Substantia nigra (tissue), 51 donors: ENCODE measurements at places on chromosomes 2 and 18.

DNA sequence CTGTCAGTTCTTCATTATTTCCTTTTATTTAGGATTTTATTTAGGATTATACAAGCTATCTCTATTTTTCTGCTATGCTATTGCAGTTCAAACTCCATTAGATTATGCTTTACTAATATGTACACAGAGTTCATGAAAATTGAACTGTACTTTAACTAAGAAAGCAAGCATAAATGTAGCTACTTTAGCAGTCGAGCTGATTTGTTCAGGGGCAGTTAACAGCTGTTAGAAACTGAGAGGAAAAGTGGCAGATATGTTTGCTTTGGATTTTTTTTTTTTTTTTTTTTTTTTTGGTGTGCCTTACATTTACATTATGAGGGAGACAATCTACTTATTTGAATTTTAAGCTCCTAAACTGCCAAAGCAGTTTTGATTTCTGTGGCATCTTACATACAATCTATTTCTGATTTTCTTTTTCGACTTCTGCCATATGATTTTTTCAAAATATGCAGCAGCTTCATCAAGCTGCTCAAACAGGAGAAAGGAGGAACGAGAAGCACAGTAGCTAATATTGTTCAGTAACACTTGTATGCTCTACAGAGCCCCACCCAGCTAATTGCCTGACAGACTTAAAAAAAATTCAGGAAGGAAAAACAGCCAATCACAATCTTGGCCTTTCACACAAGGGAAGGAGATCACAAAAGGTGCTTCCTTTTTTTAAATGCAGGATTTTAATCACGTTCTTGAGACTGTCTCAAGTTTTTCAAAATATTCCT lies 233.4 kb upstream of the SIX3 start:
- no peak for DNase-seq

GRCh38 chr2:227890495-227891079 lies 19.2 kb downstream of the DAW1 start:
- no peak for DNase-seq

GRCh38 chr18:54150226-54150625 lies 74.2 kb downstream of the MBD2 start:
- no peak for DNase-seq

GRCh38 chr2:201122276-201122675 lies 6.3 kb downstream of the CFLAR start:
- no peak for DNase-seq

GRCh38 chr2:24792542-24792873 lies 683 bp downstream of the PTRHD1 start:
- DNase-seq, result no peak

- DNase-seq, result no peak
Observed at GRCh38 chr2:70822843-70823242, 2.4 kb upstream of the CLEC4F start.

DNA sequence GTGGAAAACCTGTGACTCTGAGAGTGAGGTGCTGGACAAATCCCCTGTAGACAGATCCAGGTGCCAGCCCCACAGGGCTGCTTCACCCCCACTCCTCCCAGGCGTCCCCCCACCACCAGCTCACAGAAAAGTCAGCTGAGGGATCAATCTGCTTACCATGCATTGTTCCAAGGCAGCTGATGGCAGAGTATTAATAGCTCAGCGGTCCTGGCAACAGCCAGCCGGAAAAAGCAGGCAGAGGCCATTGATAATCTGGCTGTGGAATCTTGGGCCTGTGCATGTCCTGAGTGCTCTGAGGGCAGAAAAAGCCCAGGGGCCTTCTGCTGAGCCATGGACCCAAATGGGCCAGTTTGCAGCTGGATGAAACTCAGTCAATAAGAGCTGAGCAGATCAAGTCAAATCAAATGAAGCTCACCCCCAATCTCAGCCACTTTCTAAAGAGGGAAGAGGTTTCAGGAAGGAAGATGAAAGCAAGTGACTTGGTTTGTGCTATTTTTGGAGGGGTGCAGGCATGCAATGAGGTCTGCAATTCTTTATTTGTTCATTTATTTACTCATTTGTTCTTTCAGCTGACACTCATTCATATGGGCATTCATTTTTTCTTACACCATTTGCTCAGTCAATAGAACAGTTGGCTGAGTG lies 63.4 kb downstream of the GYPC start:
- DNase-seq, result no peak

- no peak for DNase-seq
Observed at GRCh38 chr18:45783097-45784075, 42.1 kb upstream of the SIGLEC15 start.

GRCh38 chr2:218853766-218854165 lies 5.8 kb upstream of the WNT6 start:
- no peak for DNase-seq

DNA sequence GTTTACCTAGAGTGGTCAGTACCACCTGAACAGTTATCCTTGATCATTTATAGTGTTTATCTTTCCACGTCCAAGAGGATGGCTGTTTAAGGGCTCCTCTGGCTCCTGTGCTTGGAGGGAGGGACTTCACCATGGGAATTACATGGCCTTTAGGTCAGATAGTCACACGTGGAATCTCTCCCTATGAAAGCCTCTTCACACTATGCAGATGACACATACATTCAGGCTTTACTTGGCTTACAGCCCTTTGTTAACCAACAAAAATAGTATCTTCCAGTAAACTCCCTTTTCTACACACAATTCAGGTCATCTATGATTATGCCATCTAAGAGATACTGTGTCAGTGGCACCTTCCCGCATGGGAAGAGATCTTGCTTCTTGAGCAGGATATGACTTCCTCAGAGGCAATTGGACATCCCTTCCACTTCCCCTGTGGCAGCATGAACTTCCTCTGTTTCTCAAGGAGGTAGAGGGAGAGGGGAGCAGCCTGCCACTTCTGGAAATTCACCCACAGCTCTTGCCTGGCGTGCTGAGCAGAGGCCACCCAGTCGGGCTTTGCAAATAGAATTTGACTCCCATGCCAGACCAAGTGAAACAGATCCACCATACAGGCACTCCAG lies 53.5 kb downstream of the COLEC12 start:
- no peak for DNase-seq

GRCh38 chr2:88199912-88200682 lies 30.0 kb downstream of the THNSL2 start:
- no peak for DNase-seq

- DNase-seq, result no peak
Observed at GRCh38 chr2:143420313-143420712, 291.1 kb downstream of the ARHGAP15 start.

- no peak for DNase-seq
Observed at GRCh38 chr2:204670124-204670523, 124.8 kb downstream of the PARD3B start.
